ENCODE measurements at places on chromosomes 12 and 14.

DNA sequence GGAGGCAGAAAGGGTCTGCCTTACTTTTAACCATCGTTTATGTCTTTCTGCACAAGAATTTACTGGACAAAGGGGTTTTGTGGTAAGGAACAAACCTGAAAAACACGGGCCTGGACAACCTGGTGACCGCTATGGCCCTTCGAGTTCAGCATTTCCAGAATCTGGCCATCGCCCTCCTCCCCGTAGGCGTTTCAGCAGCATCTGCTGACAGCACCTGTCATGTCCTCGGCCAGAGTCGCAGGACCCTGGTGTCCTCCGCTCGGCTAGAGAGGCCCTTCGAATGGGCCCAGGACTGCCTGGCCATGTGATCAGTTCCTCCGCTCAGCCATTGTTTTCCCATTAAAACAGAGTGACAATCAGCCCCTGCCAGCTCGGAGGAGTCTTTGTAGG is 142.8 kb upstream of the FKBP4 start:
- DNase-seq = no peak

GRCh38 chr12:115297445-115297844 is 613.5 kb upstream of the TBX3 start:
- DNase-seq = no peak

DNA sequence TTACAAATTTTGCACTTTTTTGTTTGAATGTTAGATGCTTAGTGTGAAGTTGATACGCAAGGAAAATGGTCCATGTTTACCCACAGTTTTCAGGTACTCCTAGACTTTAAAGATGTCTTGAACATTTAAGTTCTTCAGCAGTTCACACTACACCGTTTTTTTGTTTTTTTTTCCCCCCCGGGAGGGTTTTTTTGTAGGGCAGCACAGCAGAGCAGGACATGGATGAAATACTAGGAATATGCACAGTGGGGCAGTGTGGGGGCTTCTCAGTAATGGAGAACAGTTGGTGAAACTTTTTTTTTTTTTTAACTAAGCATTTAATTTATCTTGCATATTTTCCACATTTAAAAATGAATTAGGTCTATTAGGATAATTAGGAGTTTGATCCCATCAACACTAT is 4.9 kb downstream of the RAN start:
- DNase-seq = no peak

DNA sequence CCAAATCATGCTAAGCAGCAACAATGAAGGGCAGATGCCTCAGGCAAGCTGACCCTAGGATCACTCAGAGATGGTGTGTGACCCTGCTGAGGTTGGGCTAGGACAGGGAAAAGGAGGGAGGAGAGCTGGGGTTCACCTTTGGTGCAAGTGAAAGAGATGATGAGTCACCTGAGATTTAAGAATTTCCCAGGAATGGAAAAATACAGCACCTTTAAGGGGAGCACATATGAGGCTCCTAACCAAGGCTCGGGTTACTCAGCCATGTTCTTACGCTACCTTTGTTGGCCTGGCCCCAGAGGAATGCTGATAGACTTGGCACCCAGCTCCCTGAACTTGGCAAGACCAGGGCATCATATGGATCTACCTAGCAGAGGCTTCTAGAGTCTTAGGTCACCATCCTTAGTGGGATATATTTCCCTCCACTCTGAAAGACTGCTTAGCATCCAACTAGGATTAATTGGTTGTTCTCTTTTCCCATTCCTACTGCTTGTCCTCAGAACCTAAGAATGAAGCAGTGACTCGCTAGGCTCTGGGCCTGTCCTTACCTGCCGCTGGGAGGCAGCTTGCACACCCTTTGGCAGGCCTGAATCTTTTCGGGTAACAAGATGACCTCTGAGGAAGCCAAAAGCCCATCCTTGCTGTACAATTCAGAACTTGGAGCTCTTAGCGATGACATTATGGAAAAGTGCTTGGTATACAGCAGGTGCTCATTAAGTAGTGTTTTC is 4.0 kb upstream of the NAA25 start:
- no peak for DNase-seq

- DNase-seq = peak; percentile 62
Measured at GRCh38 chr14:80959496-80959895, 4.1 kb downstream of the TSHR start.
